CD4-positive, alpha-beta T cell treated with Interferon gamma for 1 hour (primary cell): ENCODE measurements at places on chromosomes 5 and 9.
A peak's percentile ranks its signal among the peaks of the same experiment; 100 is the strongest.

DNA sequence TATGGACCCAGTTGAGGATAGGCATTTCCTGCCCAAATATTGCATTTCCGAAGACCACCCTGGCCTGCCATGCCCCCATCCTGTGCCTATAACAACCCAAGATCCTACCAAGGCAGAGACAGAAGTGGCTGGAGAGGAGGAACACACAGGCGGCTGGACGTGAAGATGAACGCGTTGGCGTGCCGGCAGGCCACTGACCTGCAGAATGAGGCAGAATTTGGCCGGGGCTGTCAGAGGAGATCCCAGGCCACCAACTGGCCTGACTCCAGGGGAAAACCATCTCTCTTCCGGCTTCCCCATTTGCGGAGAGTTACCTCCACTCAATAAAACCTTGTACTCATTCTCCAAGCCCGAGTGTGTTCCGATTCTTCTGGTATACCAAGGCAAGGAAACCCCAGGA lies 1507.5 kb downstream of the EFNA5 start:
- no peak for DNase-seq

- no peak for DNase-seq
Measured at GRCh38 chr5:83450967-83451248, 20.6 kb upstream of the VCAN start.

- no peak for DNase-seq
Measured at GRCh38 chr9:131669269-131670157, 70.4 kb downstream of the RAPGEF1 start.

DNA sequence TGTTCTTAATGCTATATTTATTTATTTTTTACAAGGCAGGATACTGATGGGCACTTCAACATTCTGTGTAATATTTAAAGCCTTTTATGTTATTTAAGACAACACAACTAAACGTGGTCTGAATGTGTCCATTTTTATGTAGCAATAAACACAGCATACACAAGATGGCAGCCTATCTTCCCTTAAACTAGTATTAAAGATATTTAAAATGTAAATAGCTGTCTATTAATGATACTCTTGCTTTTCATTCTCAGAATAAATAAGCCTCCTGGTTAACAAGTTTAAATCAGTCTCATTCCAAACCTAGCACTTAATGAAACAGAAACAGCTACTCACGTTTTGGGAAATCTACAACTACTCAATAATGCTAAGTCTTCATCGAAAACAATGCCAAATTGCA lies 315.7 kb downstream of the MCTP1 start:
- DNase-seq, result no peak

GRCh38 chr5:41869151-41869723 lies 988 bp downstream of the OXCT1 start:
- no peak for DNase-seq

- no peak for DNase-seq
Measured at GRCh38 chr5:120043431-120043830, 414.1 kb downstream of the FAM170A start.

GRCh38 chr5:155728146-155728856 lies 598.7 kb upstream of the SGCD start:
- no peak for DNase-seq

DNA sequence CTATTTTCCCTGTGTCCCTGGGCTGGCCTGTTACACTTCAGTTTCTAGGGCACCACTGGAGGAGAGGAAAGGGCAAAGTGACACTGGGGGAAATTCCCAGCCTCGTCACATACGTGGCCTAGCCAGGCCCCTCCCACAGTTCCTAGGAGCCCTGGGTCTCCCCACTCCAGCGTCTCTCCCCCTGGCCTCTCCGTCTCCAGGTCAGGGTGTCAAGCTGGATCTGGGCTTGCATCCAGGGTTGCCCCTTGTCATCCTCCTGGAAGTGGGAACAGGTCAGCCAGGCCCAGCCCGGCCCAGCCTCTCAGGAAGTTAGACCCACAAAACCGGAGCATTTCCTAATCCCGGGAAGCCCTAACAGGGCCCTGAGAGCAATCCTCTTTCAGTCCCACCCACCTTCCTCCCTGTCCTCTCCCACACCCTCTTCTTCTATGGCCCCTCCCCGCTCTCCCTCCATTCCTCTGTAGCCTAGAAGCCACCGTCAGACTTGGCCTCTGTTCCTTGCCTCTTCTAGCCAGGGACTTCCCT lies 4.7 kb upstream of the TNIP1 start:
- DNase-seq, result peak; percentile 64

DNA sequence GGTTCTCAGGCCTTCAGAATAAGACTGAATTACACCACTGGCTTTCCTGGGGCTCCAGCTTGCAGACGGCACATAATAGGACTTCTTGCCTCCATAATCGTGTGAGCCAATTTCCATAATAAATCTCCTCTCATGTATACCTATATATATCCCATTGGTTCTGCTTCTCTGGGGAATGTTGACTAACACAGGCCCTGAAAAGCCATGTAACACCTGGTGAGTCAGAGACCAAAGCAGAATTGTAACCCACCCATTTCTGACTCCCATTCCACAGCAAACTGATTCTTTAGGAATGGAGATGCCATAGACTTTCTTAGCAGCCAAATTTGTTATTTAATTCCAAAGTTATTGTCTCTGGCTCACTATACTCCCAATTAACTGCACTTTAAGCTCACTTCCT lies 85.4 kb upstream of the AGXT2 start:
- no peak for DNase-seq

GRCh38 chr9:122005597-122005996 lies 87.5 kb downstream of the TTLL11 start:
- DNase-seq, result no peak

- DNase-seq, result peak; percentile 84
Measured at GRCh38 chr9:129383561-129384490, 205.8 kb upstream of the IER5L start.

- DNase-seq, result no peak
Measured at GRCh38 chr5:71699751-71700150, 19.3 kb upstream of the CARTPT start.

- DNase-seq, result no peak
Measured at GRCh38 chr9:95373069-95373681, 55.7 kb upstream of the FANCC start.

DNA sequence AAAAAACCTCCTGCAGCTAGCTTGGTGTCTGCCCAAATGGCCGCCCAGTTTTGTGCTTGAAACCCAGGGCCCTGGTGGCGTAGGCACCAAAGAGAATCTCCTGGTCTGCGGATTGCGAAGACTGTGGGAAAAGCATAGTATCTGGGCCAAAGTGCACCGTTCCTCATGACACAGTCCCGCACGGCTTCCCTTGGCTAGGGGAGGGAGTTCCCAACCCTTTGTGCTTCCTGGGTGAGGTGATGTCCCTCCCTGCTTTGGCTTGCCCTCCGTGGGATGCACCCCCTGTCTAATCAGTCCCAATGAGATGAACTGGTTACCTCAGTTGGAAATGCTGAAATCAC lies 83.0 kb upstream of the JAK2 start:
- DNase-seq, result no peak

DNA sequence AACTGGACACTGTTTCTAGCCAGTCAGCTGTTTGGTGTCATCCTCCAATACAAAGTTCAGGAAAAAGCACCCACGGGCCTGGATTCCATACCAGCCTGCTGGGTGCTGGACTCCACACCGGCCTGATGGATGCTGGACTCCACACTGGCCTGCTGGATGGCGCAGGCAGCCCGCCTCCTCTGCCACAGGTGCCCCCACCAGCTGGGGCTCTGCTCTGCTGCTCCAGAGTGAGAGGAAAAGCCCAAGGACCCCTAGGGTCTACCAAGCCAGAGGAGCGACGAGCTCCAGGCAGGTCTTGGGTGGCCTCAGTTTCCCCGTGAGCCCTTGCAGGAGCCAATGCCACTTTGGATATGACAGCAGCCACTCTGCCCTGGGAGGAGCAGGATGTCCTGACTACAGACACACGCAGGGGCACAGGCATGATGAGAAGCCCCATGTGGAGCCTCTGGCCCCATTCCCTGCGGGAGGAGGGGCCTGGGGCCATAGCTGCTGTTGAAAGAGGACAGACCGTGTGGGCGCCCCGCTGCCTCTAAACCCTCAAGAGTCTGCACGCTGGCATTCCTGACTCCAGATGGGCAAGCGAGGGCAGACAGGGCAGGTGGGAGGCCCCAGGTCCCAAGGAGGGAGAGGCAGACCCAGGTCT lies 141.6 kb downstream of the OLFM1 start:
- no peak for DNase-seq
